ENCODE measurements at places on chromosomes 12 and 14. TPM values are rescaled to one million over a fixed set of nuclear protein-coding genes. Genes with fewer than 3 reads are reported as not detected.

Gene SIRT4
- total RNA-seq, result 0.65 TPM

Gene NRL
- total RNA-seq, result 1.8 TPM

Gene HHIPL1
- 17.9 TPM for total RNA-seq

Gene FLVCR2
- total RNA-seq, result 0.61 TPM

Gene SLC38A4
- total RNA-seq, result 11.0 TPM

Gene MGAT4C
- total RNA-seq, result not detected

Gene APOF
- total RNA-seq, result not detected

Gene KLRK1
- total RNA-seq, result not detected

Gene ADSS1
- 7.3 TPM for total RNA-seq

Gene OR4L1
- total RNA-seq, result not detected

Gene ANG
- total RNA-seq, result 8.4 TPM

Gene HOXC11
- not detected for total RNA-seq

Gene KIF5A
- 2.7 TPM for total RNA-seq

Gene ATL1
- 15.1 TPM for total RNA-seq

Gene CRY1
- total RNA-seq, result 15.1 TPM

Gene KCNJ8
- 2.3 TPM for total RNA-seq

Gene PLA2G1B
- total RNA-seq, result not detected

Gene PRKAG1
- 87.3 TPM for total RNA-seq

Gene NCAPD2
- 28.2 TPM for total RNA-seq

Gene CLEC9A
- not detected for total RNA-seq

Gene CCDC198
- total RNA-seq, result not detected

Gene NID2
- 291 TPM for total RNA-seq

Gene DACT1
- 2.9 TPM for total RNA-seq

Gene PNMA1
- 32.3 TPM for total RNA-seq

Gene CMA1
- not detected for total RNA-seq

Gene ACSM4
- not detected for total RNA-seq

Gene MYF6
- not detected for total RNA-seq

Gene TMEM119
- 904 TPM for total RNA-seq

Gene ABCD2
- 0.12 TPM for total RNA-seq

Gene TBX3
- 30.8 TPM for total RNA-seq

Gene RNASE12
- total RNA-seq, result not detected

Gene TAS2R7
- not detected for total RNA-seq

Gene CYP27B1
- total RNA-seq, result 1.2 TPM

Gene FOXN3
- 66.7 TPM for total RNA-seq

Gene TUNAR
- total RNA-seq, result 1.1 TPM
